ENCODE measurements at places on chromosomes 2 and 18. TPM values are rescaled to one million over a fixed set of nuclear protein-coding genes. Genes with fewer than 3 reads are reported as not detected.

DNA sequence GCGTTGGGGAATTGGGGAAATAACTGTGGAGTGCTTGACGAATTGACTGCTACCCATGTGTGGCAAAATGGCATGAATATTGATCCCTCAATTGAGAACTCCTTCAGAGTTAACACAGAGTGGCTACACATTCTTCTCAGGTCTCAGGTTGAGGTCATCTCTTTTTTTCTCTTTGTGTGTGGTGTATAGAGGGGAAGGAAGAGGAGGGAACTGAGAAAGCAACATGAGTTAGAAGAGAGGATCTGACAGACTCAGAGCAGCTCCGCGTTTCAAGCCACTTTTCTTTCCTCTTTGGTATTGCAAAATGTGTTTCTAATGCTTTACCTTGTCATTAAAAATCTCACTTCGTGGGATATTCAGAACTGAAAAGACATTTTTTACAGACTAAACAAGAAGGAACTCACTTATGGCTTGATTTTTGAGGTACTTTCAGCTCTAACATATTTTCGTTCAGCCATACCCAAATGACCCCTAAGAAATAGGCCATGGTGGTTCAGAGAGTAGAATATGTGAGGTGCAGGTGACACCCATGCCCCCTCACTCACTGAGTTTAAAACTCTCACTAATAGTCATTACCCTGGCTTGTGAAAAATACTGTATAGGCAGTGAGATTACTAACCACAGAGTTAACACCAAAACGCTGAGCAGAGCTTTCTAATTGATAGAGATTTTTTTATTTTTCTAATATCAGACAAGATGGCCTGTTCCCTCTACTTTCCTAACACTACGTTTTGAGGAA is 22.5 kb downstream of the STAT4 start:
- no peak overlapping the region for H3K27ac ChIP-seq
- no peaks in the 10 kb centered on the region for H3K36me3 ChIP-seq
- H3K4me1 ChIP-seq = no peaks in the 10 kb centered on the region
- H3K27me3 ChIP-seq = no peaks in the 10 kb centered on the region
- no peak overlapping the region for H3K4me3 ChIP-seq
- DNase-seq = no peak

Gene AQP12B
- total RNA-seq = not detected

Gene ALK
- not detected for total RNA-seq

Gene CCNYL1
- total RNA-seq = 11.7 TPM
